AG09309 (cell line): ENCODE measurements at places on chromosomes 7 and 10.

- DNase-seq, result no peak
Measured at GRCh38 chr7:154770962-154771361, 232.0 kb downstream of the PAXIP1 start.

- DNase-seq, result no peak
Measured at GRCh38 chr10:14383266-14383665, 52.5 kb upstream of the FRMD4A start.

GRCh38 chr10:12743941-12744340, 257.6 kb downstream of the CCDC3 start:
- no peak for DNase-seq

DNA sequence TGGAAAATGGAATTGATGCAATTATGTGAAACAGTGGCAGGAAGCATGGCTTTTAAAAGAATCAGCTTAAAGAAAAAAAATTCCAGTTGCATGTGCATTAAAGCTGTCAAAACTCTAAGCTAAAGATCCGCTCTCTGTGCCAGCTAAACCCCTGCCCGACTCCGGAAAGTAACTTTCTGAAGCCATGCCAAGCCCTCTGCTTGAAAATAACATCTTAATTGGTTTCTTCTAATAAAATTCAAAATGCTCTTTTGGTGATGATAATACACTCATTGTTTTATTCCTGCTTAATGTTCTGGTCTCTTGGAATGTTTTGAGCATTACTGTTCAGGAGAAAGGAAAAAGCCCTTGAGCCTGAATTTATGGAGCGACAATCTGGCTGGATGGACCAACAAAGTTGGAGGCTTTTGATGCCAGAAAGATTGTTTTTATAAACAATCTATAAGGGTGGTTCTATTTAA, 11.7 kb downstream of the SEMA3C start:
- no peak for DNase-seq
